ENCODE measurements at places on chromosomes 3 and 15.

DNA sequence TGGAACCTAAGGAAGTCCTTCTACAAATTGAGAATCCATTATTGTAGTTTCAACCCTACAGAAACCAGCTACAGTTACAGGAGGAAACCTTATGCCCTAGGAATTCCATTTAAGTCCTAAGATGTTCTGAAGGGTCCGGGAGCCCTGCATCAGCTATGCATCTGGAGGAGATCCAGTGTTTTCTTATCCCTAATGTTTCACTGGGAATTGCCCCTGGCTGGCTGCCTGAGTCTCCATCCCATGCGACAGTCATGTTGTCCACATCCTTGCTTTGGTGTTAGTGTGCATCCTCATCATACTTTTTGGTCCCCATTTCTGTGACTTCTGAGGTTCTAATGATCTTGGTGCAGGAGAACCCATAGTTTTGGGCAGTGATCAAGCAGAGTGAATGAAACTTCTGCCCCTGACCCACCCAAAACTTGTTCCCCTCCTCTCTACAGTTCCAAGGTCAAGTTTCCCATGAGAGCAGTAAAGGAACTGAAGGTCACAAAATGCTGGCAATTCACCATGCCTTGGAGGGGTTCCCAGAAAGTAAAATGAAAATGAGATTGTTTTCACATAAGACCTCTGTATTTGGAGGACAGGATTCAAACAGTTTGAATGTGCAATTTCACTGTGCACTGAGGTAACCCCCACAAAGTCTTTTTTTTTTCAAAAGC is 121.9 kb upstream of the PHLDB2 start:
- DNase-seq: no peak

DNA sequence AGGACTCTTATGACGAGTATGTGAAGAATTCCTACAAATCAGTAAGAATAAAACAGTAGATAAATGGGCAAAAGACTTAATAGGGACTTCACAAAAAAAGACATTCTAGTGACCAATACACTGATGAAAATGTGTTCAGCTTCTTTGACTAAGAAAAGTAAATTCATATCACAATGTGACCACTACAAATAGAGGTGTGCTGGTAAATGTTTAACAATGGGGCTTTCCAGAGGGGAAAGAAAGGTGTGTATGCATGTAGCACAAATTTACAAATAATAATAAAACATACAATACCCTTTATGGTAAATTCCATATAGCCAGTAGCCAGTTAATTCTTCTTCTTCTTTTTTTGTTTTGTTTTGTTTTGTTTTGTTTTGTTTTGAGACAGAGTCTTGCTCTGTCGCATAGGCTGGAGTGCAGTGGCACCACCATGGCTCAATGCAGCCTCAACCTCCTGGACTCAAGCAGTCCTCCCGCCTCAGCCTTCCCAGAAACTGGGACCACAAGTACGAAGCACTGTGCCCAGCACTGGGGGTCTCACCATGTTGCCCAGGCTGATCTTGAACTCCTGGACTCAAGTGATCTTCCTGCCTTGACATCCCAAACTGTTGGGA is 17.5 kb upstream of the NMD3 start:
- no peak for DNase-seq

- no peak for DNase-seq
These were observed 758.6 kb upstream of the CFAP20DC start for GRCh38 chr3:59808446-59808845.

- no peak for DNase-seq
These were observed 38.8 kb downstream of the TM2D3 start for GRCh38 chr15:101613130-101614000.

GRCh38 chr15:78507831-78508160 is 419 bp downstream of the HYKK start:
- DNase-seq: no peak

DNA sequence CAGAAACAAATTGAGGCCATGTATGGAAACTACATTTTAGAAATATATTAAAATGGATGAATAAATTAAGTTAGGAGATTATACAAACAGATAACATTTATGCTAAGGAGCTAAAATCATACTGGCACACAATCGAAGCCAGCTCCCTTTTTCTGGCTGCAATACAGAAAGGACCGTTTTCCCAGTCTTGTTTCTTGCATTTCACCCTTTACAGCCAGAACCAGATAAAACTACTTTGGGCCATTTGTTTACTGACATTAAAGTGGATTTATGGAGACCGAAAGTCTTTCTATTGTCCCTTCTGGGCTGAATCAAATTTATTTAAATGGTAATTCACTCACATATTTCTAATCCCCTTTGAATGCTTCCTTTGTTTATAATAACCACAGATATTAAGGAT is 50.1 kb upstream of the CNTN3 start:
- no peak for DNase-seq

DNA sequence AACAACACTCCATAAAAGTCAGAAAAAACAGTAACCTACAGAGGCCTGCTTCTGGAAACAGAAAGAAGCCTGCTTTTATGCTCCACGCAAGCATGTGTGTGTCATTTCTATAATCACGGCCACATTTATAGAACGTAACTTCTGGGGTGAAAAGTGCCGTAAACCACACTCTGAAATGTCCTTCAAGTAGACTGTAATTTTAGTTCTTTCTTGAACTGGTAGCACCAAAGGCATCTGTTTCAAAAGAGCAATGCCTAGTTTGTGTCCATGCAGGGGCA is 19.5 kb upstream of the CMTM7 start:
- no peak for DNase-seq

DNA sequence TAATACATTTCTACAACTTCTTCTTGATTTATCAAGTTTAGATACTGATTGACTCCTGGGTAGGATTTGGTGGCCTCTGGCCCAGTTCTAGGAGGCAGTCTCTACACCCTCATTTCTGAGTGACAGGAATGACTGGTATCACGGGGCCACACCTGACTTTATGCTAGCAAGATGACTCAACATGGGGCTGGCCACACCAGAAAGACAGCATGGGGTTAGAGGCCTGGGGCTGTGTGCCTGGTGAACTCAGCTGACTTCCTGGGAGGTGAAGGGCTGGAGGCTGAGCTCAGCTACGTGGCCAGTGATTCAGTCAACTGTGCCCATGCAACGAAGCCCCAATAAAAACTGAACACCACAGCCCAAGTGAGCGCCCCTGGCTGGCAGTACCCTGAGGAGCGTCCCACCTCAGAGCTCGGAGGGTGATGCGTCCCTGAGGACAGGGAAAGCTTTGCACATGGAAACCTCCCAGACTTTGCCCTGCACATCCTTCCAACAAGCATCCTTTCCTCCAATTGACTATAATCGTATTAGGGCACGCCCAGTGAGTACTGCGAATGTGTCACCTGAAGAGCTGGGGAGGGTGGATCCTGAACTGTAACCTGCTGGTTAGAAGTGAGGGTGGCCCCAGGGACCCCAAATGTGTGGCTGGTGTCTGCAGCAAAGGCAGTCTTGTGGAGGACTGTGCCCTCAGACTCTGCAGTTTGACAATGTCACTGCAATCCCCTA is 57.2 kb downstream of the NIPA2 start:
- DNase-seq: no peak

DNA sequence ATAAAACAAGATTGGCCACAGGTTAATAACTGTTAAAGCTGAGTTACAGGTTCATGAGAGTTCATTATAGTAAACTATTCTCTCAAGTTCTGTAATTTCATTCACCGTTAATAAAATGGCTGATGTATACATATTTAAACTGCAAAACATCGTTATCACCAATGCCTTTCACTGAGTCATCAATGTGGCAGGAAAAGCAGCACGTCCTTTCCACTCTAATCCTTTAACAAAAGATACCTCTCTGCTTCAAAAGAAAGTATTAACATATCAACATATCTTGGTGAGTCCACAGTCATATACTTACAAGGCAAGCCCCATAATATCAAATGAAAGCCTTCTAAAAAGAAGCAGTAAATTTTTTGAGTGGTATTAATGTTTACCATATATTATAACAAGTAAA is 54.5 kb downstream of the UACA start:
- no peak for DNase-seq

DNA sequence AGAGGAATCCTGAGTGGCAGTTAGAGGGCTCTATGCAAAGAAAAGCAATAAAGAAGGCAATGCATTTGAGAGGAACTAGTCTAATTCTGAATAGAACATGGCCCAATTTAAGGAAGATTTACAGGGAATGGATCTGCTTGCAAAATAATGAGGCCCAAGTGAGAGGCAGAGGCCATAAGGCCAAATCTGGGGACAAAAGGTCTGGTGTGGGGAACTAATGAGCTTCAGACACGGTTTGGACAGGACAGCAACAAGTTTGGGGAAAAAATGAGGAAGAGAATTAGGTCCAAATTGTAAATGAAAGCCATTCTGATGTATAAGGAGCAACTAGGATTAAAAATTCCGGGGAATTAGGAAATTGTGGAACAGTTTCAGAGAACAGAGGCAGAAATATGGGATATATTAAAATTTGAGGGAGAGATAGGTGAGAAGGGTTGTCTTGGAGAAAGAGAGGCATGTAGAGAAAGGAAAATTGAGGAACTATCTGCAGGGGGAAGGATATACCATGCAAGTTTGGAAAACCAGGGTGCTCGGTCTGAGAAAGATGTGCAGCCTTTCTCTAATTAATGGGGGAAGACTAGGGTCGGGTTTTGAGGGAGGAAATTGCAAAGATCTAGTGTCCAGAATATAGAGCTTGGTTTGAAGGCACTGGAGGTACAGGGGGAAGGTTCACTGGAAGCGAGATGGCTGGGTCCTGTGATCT is 73.8 kb downstream of the RBPMS2 start:
- no peak for DNase-seq

DNA sequence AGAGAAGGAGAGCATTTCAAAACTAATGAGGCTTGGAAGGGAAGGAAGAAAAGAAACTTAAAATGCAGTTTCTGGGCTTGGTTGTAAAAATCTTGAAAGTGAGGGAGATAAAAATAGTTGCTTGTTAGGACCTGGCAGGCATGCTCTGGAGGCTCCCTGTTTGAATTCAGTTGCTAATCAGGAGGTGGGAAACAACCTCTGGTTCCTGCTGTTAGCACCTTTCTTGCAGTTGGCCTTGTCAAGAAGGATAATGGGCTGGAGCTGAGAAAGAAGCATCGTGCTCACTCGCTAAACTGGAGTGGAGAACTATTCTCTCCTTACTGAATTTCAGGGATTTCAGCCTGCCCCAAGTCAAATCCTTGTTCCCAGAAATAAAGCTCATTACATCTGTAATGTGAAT is 23.4 kb downstream of the SNAPC5 start:
- no peak for DNase-seq

GRCh38 chr15:51229907-51230330 is 108.5 kb downstream of the CYP19A1 start:
- no peak for DNase-seq

GRCh38 chr3:186693843-186694242 is 23.3 kb upstream of the KNG1 start:
- no peak for DNase-seq

DNA sequence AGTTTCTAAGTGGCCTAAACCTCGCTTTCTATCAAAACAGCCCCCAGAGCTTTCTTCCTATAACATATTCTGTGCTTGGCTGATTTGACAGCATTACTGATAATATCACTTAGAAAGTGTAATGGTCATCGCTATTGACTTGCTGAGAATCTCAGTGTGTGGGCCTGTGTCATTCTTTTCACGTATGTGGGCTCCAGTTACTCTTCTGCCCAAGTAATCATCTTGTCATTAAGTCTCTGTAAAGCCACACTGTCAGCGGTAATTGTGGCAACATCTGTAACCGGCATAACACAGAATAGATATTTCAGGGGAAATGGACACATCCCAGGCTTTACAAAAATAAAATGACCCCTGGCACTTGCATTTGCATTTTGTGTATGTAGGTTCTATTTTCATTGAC is 313.6 kb upstream of the LMCD1 start:
- DNase-seq: no peak

- no peak for DNase-seq
These were observed 22.5 kb downstream of the GPD1L start for GRCh38 chr3:32128936-32129335.

Data from stimulated activated CD8-positive, alpha-beta memory T cell treated with anti-CD3 and anti-CD28 coated beads, Interleukin-2, amount 100 ng/mL, for 1 hour (primary cell).